ENCODE measurements at places on chromosomes 6 and 20. TPM values are rescaled to one million over a fixed set of nuclear protein-coding genes. Genes with fewer than 3 reads are reported as not detected.

OR2H2 gene
- total RNA-seq: not detected

FOXF2 gene
- total RNA-seq: 1.3 TPM

IMPG1 gene
- total RNA-seq: not detected

HLA-DRA gene
- 126 TPM for total RNA-seq

IYD gene
- 0.13 TPM for total RNA-seq

BACH2 gene
- 17.0 TPM for total RNA-seq

THBS2 gene
- 116 TPM for total RNA-seq

IL20RA gene
- total RNA-seq: 88.8 TPM

CAPN11 gene
- total RNA-seq: 0.45 TPM

TNFRSF21 gene
- total RNA-seq: 4.3 TPM

RNF182 gene
- 0.86 TPM for total RNA-seq

SLC35B3 gene
- total RNA-seq: 9.6 TPM

GRM1 gene
- not detected for total RNA-seq

EYA4 gene
- total RNA-seq: 3.4 TPM

RHAG gene
- total RNA-seq: not detected

ANKEF1 gene
- total RNA-seq: 3.7 TPM

LST1 gene
- 7.1 TPM for total RNA-seq

BRPF3 gene
- total RNA-seq: 19.9 TPM

RSPH9 gene
- not detected for total RNA-seq

VPS16 gene
- 35.8 TPM for total RNA-seq

TRIM15 gene
- 0.34 TPM for total RNA-seq

SMIM13 gene
- total RNA-seq: 15.6 TPM

WFDC12 gene
- 7.6 TPM for total RNA-seq

FAM209B gene
- total RNA-seq: not detected

FAM83C gene
- total RNA-seq: 65.2 TPM

OR2H1 gene
- not detected for total RNA-seq

SPACA1 gene
- total RNA-seq: not detected

GPX5 gene
- total RNA-seq: not detected

PTPRA gene
- total RNA-seq: 47.7 TPM

SPATA25 gene
- not detected for total RNA-seq

SLC35D3 gene
- total RNA-seq: not detected

PTPRK gene
- 48.4 TPM for total RNA-seq

EEF1E1 gene
- 38.2 TPM for total RNA-seq

ZSCAN23 gene
- total RNA-seq: 0.68 TPM

TSBP1 gene
- total RNA-seq: not detected

FRK gene
- 2.9 TPM for total RNA-seq

DBNDD2 gene
- total RNA-seq: 43.0 TPM

BTNL2 gene
- not detected for total RNA-seq

PHACTR3 gene
- total RNA-seq: 12.8 TPM

CTAGE9 gene
- not detected for total RNA-seq

WFDC2 gene
- 29.6 TPM for total RNA-seq

RIPPLY2 gene
- not detected for total RNA-seq
